ENCODE measurements at places on chromosomes 6 and 20.

DNA sequence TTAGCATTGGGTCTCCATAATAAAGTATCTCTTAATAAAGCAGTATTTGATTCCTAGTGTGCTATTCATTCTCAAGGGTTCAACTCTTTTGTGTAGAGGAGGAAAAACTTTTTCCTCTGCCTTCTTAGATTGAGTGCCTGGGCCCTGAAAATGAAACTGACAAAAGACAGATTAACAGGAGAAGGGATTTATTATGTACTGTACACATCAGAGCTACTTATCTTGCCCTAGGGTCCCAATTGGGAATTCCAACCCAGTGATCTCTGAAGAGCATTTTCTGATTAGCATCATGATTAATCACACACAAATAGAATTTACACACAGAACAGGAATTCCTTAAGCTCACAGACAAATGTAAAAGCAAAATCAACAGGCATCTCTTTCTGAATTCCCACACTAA, 128.9 kb downstream of the CD164 start:
- no peak for DNase-seq

DNA sequence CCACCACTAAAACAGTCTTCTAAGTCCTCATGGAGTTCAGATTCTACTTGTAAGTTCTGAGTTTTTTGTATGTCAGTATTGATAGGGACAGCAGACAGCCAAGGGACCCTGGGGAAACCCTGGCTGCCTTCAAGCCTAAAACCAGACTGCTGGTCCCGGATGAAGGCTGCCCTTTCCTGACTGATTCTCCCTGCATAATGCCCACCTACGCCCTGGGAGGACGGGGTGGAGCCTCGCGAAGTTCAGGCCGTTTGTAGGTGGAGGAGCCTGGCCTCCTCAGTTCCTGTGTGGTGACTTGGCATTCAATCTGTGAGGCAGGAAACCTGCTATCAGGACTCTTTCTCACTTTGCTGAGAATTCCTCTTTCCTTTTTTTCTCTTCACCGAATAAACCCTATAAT, 120.3 kb upstream of the LGSN start:
- DNase-seq, result no peak

GRCh38 chr20:5197847-5198650, 71.2 kb downstream of the CDS2 start:
- no peak for DNase-seq

- no peak for DNase-seq
These were observed 3.1 kb downstream of the PLCG1 start for GRCh38 chr20:41140226-41141133.

- DNase-seq, result no peak
These were observed 337.7 kb upstream of the PRND start for GRCh38 chr20:4383961-4384360.

DNA sequence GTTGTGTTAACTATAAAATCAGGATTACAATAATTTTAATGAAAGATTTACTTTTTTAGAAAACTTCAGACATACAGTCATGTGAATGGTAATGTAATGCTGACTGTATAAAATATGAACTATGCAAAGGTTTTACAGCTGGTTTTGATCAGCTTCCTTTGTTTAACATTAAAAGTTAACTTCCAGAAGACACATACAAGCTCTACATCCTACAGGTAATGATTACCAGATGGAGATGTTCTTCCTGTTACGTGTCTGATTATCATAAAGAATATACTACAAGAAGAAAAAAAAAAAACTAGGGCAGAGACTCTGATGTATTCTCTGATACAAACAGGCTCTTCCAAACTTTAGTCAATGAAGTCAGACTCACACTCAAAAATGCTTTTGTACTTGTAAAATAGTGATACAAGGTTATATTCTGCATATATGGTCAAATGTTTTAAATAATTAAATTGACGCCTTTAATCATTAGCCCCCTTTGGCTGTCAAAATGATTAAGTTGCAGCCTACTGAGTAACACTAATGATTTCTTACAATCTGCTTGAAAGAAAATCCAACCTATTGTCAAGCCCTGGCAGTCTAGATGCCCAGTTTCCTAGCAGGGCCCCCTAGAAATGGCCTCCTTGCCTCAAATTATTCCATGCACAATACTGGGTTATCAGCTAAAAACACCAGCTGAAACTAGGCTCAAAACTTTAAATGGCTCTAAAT, 251.8 kb upstream of the RUNX2 start:
- DNase-seq, result peak; percentile 19

DNA sequence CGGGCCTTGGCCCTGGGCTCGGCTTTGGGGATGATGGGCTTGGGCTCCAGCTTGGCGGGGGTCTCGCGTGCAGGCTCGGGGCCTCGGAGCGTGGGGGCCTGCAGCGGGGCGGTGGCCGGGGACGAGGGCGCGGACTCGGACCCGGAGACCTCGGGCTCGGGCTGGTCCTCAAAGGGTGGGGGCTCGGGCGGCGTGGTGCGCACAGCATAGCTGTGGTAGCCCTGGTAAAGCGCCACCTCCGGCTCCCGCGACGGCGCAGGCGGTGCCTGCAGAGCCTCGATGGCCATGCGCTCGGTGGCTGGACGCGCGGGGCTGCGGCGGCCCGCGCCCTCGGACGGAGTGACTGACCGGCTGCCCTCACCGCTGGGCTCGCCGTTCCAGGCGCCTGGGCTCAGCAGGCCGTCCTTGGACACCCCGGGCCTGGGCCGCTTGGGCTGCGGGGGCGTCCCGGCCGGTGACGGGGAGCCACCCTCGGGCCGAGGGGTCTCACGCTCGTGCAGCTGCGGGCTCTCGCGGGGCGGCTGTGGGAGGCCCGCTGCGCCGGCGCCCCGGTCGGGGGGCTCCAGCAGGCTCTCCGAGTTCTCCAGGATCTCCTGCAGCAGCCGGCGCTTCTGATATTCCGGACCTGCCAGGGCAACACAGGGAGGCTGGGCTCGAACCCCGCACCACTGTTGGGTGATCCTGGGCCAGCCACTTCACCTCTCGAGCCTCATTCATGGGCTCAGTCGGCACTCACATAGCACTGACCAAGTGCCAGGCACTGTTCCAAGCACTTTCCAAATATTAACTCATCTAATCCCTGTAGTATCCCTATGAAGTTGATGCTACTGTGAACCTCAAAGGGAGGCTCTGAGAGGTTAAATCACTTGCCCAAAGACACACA, 71.0 kb downstream of the JPH2 start:
- no peak for DNase-seq

- DNase-seq, result no peak
These were observed 88.6 kb downstream of the PPP1R14C start for GRCh38 chr6:150231525-150231850.

- no peak for DNase-seq
These were observed 13.8 kb downstream of the RSPO4 start for GRCh38 chr20:988272-988671.

DNA sequence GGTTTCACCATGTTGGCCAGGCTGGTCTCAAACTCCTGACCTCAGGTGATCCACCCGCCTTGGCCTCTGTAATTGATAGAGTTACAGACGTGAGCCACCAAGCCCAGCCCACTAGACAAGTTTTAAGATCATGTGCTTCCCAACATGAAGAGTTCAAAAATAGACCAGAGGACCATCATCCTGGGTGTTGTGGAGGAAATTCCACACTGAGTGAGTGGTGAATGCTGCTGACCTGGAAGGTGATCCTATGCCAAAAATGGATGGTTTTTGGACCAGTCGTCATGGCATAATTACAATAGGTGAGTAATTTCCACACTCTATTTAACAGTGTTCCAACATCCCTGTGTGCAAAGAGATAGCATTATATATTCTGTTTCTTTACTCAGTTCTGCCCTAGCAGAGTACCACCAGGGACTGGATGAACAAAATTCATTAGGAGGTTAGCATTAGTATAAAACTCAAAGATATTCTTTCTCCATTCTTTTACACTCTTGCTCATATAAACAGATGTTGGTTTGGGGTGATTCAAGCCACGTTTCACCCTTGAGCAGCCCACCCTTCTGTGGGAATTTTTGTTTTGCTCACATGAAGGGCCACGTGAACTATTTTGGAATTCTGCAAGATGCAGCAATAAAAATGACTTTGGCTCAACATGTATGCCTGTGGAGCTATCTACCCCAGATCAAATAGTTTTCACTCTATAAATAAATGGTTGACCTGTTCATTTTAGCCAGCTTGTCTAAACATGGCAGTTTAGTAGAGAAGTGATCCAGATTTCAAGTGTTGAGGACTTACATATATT, 206.2 kb upstream of the TCF21 start:
- no peak for DNase-seq

DNA sequence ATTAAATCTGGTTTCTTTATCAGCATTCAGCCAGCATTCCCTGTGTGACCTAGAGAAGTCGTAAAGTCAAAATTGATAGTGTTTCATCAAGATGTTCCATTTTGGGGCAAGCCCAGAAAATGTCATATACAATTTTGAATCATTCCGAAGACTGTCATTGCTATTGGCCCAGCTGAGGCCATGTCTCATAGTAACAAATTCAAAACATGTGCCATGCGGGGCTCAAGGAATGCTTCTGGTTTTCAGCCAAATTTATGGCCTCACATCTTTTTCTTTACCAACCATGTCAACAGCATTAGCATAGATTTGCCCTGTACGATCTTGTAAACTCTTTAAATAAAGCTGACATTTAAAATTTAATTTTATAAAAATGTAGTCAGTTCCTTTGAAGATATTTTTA, 314.7 kb downstream of the PAX1 start:
- no peak for DNase-seq

DNA sequence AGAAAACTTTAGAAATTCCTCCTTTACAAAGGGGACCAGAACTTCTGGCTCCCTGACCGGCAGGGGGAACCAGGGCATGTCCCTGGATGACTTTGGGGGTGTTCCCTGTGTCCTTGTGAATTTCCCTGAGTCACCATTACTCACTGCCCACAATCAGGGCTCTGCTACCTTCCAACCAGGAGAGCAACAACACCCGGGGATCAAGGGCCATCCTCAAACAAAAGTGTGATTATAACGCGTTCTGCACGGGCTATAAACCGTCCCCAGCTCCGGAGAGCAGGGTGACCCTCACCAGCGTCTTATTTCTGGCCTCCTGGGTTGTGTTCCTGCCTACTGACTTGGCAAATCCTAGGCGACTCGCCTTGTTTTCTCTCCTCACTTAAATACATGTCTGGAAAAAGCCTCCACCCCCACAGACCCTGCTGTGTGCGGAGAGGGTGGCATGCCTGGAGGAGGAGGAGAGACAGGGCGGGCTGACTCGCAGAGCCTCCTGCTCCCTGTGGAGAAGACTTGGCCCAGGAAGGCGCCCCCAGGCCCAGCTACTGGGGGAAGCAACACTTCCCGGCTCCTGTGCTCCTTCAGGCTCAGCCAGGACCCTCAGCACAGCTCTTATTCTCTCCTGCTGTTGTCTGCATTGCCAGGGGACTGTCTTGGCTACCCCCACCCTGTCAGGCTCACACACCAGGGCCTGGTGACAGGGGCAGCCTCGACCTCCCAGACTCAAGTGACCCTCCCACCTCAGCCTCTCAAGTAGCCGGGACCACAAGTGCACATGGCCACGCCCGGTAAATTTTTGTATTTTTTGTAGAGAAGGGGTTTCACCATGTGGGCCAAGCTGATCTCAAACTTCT, 54.1 kb downstream of the FGD2 start:
- peak; percentile 80 for DNase-seq

DNA sequence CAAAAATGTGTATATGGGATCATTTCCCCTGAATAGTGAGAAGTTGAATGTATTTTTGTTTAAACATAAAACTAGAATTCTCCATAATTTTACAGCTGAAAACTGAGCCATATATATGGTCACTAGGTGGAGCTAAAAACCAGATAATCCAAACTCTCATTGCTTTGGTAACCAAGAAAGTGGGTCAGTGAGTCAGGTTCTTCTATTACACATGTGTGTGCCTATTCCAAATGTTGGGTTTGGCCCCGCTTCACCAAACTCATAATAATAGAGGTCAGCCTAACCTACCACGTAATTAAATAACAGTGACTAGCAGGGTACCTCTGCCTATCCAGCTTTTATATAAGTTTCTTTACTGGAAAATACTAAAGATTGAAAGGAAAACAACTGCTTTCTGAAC, 19.3 kb upstream of the RNGTT start:
- peak; percentile 26 for DNase-seq

DNA sequence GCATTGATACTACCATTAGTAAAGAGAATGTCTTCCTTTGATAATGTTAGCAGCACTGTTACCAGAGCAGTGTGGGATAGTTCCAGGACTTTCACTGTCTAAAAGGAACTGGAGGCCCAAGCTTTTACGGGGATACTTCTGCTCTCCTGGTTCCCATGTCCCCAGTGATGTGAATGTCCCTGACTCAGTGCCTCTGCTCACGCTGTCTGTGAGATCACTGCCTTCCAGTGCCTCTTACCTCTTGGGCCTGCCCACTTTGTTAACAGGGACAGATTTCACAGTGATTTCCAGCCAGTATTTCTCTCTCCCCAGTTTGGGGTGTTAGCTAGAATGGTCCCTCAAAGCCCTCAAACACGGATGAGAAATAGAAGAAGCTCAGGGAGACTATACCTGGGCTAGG, 14.4 kb downstream of the PTPRA start:
- DNase-seq, result no peak

GRCh38 chr20:17878912-17879602, 89.5 kb downstream of the SNX5 start:
- DNase-seq, result no peak

DNA sequence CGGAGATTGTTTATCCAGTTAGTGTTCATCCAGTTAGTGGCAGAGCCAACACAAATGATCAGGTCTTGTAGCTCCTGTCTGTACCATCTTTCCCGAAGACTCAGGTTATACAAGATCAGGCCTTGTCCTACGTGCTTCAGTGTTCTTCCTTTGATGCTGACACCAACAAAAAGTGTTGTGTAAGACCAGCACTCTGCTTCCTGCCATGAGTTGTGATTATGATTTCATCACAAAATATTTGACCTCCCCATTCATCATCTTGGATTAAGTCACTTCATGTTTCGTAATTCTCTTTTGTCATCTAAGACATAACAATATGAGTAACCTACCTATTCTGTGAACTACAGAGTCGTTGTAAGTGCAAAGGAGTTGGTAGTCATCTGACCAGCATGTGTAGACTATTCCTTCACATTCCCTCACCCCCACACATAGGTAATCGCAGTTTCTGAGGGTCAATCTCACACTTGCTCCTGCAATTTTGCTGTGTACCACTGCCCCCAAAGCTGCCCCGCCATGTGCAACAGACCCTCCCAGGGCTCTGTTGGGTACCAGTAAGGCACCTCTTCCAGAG, 135.6 kb upstream of the SLC22A23 start:
- peak; percentile 84 for DNase-seq

- DNase-seq, result no peak
These were observed 23.2 kb downstream of the L3MBTL3 start for GRCh38 chr6:130041594-130041993.

DNA sequence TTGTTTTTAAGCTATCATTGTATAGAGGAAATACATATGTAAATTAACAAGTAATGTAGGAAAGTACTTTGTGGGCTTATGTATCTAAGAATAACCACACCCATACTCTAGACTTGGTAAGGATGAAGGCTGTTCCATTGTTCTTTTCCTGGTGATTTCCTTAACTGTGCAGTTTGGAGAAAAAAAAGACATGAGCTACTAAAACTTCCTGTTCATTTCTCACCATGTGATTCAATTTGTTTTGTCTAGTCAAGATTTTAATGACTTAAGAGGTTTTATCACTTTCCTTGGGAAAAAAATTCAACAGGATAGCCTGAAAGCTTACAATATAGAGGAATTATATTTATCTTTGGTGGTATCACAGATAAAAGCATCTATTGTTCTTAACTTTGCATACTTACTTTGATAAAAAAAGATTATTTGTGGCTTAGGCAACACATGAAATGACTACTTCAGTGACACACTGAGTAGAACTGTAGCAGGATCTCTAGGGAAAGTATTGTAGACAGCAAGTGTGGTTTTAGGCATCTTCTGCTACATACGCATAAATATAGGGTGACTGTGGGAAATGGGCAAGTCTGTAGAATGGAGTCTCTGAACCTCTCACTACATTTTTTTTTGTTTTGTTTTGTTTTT, 80.3 kb downstream of the GJA1 start:
- DNase-seq, result no peak

GRCh38 chr6:43216200-43216599, 13.1 kb downstream of the DNPH1 start:
- DNase-seq, result no peak

Data from AG04449 (cell line).